ENCODE measurements at places on chromosomes 12 and 14.

DNA sequence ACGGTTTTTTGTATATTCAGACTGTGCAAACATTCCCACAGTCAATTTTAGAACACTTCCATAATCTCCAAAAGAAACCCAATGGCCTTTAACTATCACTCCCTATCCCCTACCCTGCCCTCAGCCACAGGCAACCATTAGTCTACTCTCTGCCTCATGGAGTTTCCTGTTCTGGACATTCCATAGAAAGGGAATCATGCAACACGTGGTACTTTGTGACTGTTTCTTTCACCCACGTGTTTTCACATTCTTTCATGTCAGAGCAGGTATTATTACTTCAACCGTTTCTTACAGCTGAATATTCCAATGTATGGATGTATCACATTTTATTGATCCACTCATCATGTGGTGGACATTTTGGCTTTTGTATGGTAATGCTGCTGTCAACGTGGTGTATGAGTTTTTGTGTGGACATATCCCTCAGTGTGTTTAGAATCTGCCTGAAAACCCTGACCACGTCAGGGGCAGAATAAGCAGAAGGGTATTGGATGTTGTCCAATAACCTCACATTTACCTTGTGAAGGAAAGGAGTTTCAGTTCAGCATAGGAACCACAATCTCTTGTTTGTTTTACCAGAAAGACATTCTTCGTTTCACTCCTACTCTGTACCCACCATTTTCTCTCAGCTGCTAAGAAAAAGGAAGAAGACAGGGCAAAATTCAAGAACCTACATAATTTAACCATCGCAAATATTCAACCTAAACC is 107.5 kb upstream of the DYRK2 start:
- no peak for DNase-seq

DNA sequence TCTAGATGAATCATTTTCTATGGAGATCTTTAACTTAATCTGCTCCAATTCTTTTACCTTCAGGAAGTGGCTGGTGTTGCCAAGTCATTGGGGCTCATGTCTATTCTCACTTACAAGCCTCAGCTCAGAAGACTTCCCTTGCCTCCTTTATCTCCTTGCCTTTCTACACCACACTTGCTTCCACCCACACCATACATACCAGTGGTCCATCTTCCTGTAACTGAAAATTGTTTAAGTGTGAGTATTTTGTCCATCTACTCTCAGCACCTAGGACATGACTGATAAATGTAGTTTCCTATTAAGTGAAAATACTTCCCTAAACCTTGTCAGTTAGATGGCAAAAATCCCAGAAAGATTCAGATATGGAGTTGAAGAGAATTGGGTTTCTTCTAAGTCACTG is 199.7 kb upstream of the CPNE8 start:
- DNase-seq: no peak

DNA sequence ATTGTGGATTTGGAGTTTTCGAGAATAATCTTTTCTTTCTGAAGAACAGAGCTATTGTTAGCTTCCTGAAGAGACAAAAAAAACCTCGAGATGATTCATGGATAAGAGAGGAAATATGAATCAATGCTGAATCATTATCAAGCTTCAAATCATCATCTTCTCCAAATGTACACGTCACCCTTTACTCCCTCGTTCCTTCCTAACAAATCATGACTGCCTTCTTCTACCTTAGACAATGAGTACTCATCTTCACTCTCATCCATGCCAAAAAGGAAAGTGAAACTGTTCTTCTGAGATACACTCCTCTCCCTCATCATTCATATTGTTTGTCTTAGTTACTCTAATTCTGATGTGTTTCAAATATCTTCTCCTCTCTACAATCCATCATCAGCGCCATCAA is 1115.8 kb upstream of the ATXN7L3B start:
- DNase-seq: no peak

- peak; percentile 73 for DNase-seq
Observed at GRCh38 chr14:24273422-24273998, 2.1 kb upstream of the RABGGTA start.

- no peak for DNase-seq
Observed at GRCh38 chr14:60353420-60353819, 104.4 kb downstream of the PPM1A start.
